Natural killer cell treated with Interleukin-12 subunit alpha and Interleukin-12 subunit beta and Interleukin-15 and Interleukin-18, amount 100 ng/mL, for 72 hours (primary cell): ENCODE measurements at places on chromosomes 3 and 15. TPM values are rescaled to one million over a fixed set of nuclear protein-coding genes. Genes with fewer than 3 reads are reported as not detected.
A peak's percentile ranks its signal among the peaks of the same experiment; 100 is the strongest.

DNA sequence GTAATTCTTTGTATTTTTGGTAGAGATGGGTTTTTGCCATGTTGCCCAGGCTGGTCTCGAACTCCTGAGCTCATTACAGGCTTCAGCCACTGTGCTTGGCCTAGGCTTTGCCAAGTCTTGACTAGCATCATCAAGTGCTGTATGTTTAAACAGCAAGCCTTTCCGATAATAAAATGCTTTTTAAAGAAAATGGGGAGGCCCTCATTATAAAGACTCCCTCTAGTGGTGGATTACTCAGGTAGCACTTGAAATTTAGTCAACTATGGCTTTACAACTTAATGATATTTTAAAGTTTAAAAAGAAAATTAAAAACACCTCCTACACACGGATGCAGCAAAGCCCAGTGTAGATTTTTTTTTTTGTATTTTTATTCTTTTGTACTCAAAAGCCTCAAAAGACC, 213.6 kb downstream of the GAP43 start:
- no peaks in the 10 kb centered on the region for H3K4me1 ChIP-seq
- no peaks in the 10 kb centered on the region for H3K36me3 ChIP-seq
- no peak for DNase-seq
- H3K27me3 ChIP-seq: peaks cover 25% of the 10 kb centered on the region

GRCh38 chr3:4079339-4080195, 223.6 kb upstream of the SETMAR start:
- no peak overlapping the region for H3K4me3 ChIP-seq
- DNase-seq: no peak
- H3K27ac ChIP-seq: no peak overlapping the region
- H3K27me3 ChIP-seq: no peaks in the 10 kb centered on the region

DNA sequence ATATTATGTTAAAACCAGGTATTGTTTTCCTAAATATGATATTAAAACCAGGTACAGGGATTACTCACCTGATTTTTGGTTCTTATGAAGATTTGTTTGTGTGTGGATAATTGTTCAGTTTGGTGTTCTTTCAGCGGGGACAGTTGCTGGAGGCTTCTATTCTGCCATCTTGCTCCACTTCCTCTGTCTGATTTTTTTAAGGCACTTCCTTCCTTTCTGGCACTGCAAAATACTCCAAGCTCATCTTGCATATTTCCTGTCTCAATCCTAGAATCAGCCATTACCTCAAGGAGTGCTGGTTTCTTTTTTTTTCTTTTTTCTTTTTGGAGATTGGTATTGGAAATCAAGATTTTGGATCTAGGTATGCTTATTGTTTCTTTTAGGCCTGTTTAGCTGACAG, 229.9 kb downstream of the SV2B start:
- H3K27me3 ChIP-seq: peaks cover 32% of the 10 kb centered on the region
- H3K27ac ChIP-seq: no peak overlapping the region
- peaks cover 19% of the 10 kb centered on the region for H3K36me3 ChIP-seq
- DNase-seq: no peak
- H3K4me3 ChIP-seq: no peak overlapping the region
- no peaks in the 10 kb centered on the region for H3K4me1 ChIP-seq

Gene SLC6A11
- not detected for total RNA-seq

GRCh38 chr3:135325726-135326235, 530.7 kb downstream of the EPHB1 start:
- no peaks in the 10 kb centered on the region for H3K4me1 ChIP-seq
- H3K4me3 ChIP-seq: no peak overlapping the region
- H3K27me3 ChIP-seq: no peaks in the 10 kb centered on the region
- H3K27ac ChIP-seq: no peak overlapping the region

Gene P2RY12
- not detected for total RNA-seq

- H3K36me3 ChIP-seq: peaks cover 13% of the 10 kb centered on the region
- H3K4me1 ChIP-seq: no peaks in the 10 kb centered on the region
- no peak for DNase-seq
Measured at GRCh38 chr3:23019596-23020300, 183.4 kb upstream of the UBE2E2 start.

DNA sequence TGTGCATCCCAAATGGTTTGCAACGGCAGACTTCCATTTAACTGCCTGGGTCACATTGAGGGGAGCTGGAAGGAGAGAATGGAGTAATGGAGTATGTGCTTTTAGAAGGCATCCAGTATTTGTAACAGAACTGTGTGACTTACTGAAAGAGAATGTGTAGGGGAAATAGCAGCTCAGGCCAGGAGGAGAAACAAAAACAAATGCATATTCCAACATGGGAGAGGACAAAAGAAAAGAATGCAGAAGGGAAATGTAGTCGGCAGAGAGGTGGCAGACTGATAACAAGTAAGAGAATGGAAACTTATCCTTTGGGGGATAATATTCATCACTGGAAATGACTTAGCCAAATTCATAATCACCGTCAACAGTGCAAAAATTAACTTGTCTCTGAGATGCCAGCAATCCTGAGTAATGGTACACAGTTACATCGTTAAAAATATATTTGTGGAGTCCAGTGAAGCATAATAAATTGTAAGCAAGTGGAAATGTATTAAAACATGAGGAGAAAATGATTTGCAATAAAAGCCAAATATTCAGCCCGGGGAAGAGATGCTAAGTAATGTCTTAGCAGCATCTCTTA, 294.9 kb upstream of the SGO1 start:
- no peaks in the 10 kb centered on the region for H3K27me3 ChIP-seq
- H3K36me3 ChIP-seq: peaks cover 4% of the 10 kb centered on the region
- no peak overlapping the region for H3K27ac ChIP-seq

Gene ACKR4
- not detected for total RNA-seq

- H3K27ac ChIP-seq: no peak overlapping the region
- no peaks in the 10 kb centered on the region for H3K4me1 ChIP-seq
- H3K36me3 ChIP-seq: no peaks in the 10 kb centered on the region
- no peak for DNase-seq
- no peak overlapping the region for H3K4me3 ChIP-seq
Measured at GRCh38 chr3:22175947-22176346, 424.9 kb upstream of the ZNF385D start.

- no peak overlapping the region for H3K4me3 ChIP-seq
- H3K4me1 ChIP-seq: no peaks in the 10 kb centered on the region
- no peak for DNase-seq
- no peak overlapping the region for H3K27ac ChIP-seq
- H3K27me3 ChIP-seq: no peaks in the 10 kb centered on the region
Measured at GRCh38 chr3:24601066-24601939, 106.7 kb upstream of the THRB start.

DNA sequence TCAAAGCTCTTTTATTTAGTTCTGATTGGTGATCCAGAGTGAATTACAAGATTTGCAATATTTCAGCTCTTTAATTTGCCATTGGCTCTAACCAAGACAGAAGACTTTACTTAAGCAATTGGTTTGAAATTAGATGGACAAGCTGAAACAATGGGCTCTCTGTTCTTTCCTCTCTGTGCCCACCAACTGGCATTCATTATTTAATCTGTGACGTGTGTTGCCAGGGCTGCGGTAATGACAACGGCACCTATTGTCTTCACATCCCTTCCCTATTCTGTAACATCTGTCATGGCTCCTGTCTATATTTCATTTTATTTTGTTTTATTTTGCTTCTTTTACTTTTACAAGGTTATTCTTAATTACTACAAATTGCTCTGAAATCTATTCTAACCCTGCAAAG, 33.9 kb downstream of the PLD1 start:
- H3K36me3 ChIP-seq: no peaks in the 10 kb centered on the region
- no peaks in the 10 kb centered on the region for H3K27me3 ChIP-seq
- DNase-seq: no peak
- H3K4me1 ChIP-seq: peaks cover 3% of the 10 kb centered on the region

Gene CYP11A1
- total RNA-seq: not detected

DNA sequence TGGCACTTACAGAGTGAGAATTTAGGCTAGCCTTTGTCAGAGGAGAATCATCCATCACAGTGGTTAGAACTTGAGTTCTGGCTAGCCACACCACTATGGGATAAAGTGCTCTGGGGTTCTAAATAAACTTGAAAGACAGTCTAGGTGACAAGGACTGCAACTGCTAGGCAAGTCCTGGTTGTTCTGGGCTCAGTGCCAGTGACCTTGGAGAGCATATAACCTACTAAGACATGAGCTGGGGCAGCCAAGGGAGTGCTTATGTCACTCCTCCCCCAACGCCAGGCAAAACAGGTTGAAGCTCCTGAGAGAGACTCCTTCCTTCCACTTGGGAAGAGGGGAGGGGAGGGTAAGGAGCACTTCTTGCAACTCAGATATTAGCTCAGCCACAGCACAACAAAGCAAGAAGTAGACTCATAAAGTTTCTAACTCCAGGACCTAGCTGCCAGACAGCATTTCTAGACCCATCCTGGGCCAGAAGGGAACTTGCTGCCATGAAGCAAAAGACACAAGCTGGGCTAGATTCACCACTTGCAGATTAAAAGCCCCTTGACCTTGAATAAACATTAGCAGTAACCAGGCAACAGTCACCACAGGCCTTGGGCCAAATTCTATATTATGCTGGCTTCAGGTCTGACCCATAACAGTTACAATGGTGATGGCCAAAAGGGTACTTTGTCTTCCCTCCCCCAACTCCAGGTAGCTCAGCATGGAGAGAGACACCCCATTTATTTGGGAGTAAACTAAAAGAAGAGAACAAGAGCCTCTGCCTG, 963.7 kb downstream of the PLOD2 start:
- no peaks in the 10 kb centered on the region for H3K36me3 ChIP-seq
- no peak for DNase-seq
- H3K4me3 ChIP-seq: no peak overlapping the region

GRCh38 chr3:24156466-24156865, 211.4 kb downstream of the NR1D2 start:
- H3K4me1 ChIP-seq: peaks cover 9% of the 10 kb centered on the region
- no peak for DNase-seq
- peaks cover 9% of the 10 kb centered on the region for H3K27me3 ChIP-seq
- H3K36me3 ChIP-seq: no peaks in the 10 kb centered on the region
- H3K4me3 ChIP-seq: peak overlapping the region; percentile 29

DNA sequence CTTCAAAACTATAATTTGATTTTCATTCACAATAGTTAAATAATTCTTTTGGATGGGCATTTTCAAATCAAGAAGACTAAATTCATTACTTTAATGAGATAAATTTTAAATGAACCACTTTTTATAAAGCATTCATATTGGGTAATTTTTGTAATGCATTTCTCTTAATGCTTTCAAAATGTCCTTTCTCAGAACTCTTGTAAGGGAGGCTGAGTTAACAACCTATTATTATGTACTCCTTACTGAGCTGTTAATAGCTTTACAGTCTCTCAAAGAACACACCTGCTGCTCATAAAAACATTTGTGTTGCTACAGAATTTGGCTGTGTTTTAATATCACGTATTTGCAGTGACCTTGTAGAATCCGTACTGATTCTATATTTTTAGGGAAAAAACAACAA, 334.0 kb upstream of the ARL6 start:
- no peak for DNase-seq
- no peaks in the 10 kb centered on the region for H3K27me3 ChIP-seq
- no peak overlapping the region for H3K4me3 ChIP-seq

DNA sequence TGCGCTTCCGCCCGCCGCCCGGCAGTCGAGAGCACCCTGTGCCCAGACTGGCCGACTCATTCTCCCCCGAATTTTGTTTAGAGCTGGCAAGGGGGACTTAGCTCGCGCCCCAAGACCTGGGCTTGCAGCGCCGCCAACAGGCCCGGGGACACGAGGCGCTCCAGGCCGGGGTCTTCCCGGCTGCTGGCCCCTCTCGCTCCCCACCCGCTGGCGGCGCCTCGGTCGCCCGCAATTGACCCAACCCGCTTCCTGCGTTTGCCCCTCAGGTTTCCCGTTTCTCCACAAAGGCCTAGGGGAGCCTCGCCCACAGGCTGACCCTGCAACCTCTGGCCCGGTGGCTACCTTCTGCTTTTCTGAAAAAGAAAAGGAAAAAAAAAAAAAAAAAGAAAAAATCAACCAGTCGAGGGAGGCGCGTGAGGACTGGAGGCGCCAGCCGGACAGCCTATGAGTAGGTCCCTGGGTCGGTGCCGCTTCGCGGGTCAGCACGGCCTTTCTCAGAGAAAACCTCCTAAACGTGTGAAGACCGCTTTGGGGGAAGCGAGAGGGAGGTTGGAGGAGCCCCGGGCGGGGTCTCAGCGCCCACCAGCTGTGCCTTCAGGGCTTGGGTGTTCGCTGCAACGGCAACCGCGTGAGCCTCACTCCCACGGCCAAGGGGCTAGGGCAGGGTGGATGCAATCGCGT, 7.2 kb downstream of the FOXL2 start:
- H3K36me3 ChIP-seq: no peaks in the 10 kb centered on the region
- peaks cover 27% of the 10 kb centered on the region for H3K4me1 ChIP-seq
- H3K4me3 ChIP-seq: no peak overlapping the region
- H3K27ac ChIP-seq: no peak overlapping the region
- H3K27me3 ChIP-seq: peaks cover 67% of the 10 kb centered on the region

Gene ADGRG7
- not detected for total RNA-seq

- no peak overlapping the region for H3K4me3 ChIP-seq
- H3K27me3 ChIP-seq: no peaks in the 10 kb centered on the region
- DNase-seq: no peak
- H3K27ac ChIP-seq: peak overlapping the region; percentile 84
- no peaks in the 10 kb centered on the region for H3K36me3 ChIP-seq
- H3K4me1 ChIP-seq: peaks cover 14% of the 10 kb centered on the region
Measured at GRCh38 chr15:58770519-58770856, 614 bp upstream of the MINDY2 start.

Gene TICRR
- total RNA-seq: 12.9 TPM

Gene PIF1
- total RNA-seq: 24.7 TPM

Gene DNAH1
- total RNA-seq: 35.4 TPM

Gene LDHAL6B
- not detected for total RNA-seq

DNA sequence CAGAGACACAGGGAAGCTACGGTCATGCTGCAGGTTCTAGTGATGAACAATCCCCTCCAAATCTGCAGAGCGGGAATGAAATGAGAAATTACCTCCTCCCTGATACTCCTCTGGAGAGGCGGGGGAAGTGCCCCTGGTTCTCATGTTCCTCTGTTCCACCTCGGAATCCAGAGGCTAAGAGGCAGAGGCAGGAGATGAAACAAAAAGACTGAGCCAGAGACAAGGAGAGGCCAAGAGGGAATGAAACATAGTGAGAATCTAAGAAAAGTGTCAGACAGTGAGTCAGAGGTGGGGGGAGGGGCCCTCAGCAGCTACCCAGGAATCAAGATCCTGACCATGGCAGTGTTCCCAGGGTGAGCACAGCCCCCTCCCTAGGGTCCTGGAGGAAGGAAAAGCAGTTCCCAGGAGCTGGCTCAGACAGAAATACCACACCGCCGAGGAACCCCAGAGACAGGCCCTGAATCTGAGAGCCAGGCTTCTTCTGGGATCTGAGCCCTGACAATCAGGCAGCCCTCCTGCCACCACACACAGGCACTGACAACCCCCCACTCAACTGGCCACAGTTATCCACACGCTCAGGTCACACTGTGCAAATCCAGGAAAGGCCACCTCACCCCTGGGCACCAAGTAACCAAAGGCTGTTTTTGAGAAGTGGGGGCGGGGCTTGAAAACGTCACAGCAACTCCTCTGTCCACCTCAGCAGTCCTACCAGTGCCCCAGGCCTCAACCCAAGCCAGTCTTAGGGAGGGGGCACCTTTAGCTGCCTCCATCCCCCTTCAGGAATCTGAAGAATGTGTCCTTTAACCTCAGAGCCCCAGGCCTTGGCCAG, 2.4 kb downstream of the CSRNP1 start:
- peak overlapping the region; percentile 98 for H3K4me3 ChIP-seq
- peak overlapping the region; percentile 83 for H3K27ac ChIP-seq
- peaks cover 7% of the 10 kb centered on the region for H3K36me3 ChIP-seq
- H3K4me1 ChIP-seq: peaks cover 69% of the 10 kb centered on the region
- H3K27me3 ChIP-seq: peaks cover 1% of the 10 kb centered on the region
- no peak for DNase-seq

GRCh38 chr15:93428807-93429351, 339.9 kb upstream of the RGMA start:
- no peak overlapping the region for H3K27ac ChIP-seq
- H3K27me3 ChIP-seq: peaks cover 14% of the 10 kb centered on the region
- no peak for DNase-seq
- H3K36me3 ChIP-seq: no peaks in the 10 kb centered on the region
- no peaks in the 10 kb centered on the region for H3K4me1 ChIP-seq
- no peak overlapping the region for H3K4me3 ChIP-seq
